ENCODE measurements at places on chromosomes 3 and 15.
A peak's percentile ranks its signal among the peaks of the same experiment; 100 is the strongest.

DNA sequence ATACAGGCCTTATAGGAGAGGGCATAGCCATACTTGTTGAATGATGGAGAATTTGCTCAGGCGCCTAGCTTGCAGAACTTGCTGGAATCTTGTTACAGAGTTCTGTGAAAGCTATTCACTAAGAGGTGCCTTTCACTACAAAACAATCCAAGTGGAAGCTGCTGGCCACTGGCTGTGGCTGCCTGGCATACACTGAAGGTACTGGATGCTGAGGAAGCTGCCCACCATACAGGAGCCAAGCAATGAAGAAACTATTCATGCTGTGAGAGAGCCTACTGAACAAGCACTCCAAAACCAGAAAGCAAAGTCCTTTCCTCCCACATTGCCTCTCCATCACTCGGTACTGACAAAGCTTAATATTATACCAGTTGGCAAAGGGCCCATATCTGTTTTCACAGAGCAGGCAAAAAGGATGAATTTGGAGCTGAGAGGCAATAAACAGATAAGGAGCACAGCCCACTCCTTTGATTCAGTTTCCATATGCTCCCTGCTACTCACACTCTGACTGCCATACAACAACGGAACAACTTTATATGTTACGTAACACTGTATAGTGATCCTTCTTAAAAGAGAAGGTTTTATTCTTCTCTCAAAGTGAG is 192.6 kb upstream of the ALCAM start:
- no peak for DNase-seq

DNA sequence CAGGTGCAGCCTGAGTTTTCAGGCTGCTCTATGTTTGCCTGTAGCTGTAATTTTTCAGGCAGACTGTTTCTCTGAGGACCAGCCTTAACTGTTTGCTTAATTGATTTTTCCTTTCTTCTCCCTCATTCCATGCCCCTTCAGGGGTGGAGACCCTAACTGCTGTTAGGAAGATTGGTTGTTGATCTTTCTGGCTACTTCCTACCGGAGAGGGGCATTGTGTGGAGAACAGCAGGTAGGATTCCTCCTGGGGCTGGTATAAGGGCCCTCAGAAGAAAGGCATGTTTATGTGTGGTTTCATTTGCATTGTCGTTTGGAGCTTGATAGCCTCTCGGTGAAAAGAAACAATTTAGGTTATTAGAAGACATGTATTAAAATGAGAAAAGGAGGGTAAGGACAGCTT is 56.9 kb upstream of the GOLGA6L2 start:
- no peak for DNase-seq

DNA sequence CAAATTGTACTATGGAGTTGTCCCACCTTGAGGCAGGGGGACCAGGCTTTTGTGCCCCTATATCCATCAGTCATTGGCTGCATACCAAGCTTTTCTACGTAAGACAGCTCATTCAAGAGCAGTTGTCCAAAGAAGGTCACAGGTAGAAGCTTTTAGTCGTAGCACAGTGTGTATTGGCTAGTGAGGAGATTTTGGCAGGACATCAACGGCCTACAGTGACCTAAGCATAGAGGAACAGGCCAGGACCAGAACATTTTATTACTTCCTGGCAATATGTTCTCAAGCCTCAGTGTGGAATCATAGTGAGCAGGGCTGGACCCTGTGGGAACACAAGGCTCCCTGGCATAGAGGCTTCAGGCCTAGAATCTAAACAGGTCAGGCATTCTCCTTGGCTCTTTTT is 105.4 kb upstream of the ANKRD28 start:
- DNase-seq: no peak

DNA sequence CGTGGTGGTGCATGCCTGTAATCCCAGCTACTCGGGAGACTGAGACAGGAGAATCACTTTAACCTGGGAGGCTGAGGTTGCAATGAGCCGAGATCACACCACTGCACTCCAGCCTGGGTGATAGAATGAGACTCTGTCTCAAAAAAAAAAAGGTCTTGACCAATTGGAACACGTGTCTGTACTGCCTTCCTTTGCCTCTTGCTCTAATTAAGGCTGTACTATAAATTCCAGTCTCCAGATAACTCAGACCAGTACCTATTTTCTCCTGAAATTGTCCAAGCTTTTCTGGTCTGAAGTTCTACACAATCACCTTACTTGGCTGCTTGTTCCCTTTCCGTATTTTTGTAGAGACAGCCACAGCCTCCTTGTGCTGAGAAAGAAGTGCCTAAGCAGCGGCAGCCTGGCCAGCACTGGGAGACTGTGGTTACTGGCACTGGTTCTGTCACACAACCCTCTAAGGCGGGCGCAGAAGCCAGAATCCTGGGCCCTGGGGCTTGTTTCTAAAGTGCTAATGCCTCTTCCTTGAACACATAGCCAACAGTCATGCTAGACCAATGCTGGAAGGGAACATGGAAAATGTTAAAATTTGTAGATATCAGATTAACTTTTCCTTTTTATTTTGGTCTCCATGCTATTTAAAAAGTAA is 6.2 kb upstream of the CEP70 start:
- DNase-seq: no peak

DNA sequence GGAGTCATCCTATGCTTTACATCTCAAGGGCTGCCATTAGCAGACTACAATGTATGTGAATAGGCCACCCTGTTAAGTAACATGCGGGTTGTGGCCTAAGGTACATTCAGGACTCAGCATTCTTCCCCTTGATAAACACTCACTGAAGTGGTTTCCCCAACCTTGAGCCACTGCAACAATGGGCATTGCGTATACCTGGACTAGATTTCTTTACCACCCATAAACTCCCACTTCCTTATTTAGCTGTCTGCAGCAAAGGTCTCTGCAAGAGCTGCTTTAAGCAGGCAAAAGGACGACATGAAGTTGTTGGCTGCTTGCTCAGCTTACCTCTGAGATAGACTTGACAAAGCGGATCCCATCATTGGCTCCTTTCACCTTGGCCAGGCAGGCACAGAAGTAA is 16.2 kb downstream of the FYCO1 start:
- DNase-seq: no peak

DNA sequence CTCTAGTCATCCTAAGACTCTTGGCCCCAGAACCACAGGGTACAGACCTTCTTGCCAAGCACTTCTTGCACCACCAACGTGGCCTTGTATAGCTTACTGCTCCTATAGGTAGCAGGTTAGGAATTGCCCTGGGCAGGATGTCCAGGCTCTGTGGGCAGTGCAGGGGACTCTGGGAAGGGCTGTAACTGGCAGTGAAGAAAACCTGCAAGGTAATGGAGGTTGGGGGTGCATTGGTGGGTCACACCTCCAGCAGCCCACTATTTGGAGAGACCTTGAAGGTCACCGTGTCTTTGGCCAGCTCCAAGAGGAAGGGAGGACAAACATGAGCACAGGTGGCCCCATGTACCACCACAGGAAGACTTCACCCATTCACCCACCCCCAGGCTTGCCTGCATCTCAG is 21.3 kb upstream of the XYLB start:
- DNase-seq: no peak

DNA sequence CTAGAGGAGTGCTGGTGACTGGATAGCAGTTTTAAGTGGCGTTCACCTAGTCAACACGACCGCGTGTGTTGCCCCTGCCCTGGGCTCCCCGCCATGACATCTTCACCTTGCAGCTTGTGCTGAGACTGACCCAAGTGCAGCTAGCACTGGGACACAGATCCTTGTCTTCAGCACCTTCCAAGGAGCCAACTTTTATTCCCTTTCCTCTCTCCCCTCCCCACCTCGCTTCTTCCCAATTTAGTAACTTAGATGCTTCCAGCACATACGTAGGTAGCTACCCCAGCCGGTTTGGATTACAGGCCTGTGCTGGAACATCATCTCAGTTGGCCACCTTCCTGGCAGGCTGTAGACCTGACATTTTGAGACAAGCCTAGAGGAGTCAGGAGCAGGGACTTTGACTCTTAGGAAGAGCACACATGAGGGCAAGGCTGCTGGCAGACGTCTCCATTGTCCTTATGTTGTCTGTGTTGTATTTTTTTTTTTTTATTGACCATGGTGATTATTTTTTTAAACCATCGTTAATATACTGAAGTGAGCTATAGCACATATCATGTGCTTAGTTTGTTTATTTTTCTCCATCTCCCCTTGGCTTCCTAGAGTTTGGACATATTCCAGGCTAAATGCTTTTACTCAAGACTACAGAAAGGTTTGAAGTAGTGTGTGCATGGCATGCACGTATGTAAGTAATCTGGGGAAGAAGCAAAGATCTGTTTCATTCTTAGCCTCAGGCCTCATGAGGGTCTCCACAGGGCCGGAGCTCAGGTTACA is 61.1 kb downstream of the AAGAB start:
- no peak for DNase-seq

- DNase-seq: no peak
These were observed 176.5 kb upstream of the KCNMB2 start for GRCh38 chr3:178359728-178360127.

GRCh38 chr3:19934098-19934566 is at the start of gene EFHB:
Gene EFHB (minus strand): TSS chr3:19934217. CDS start chr3:19934018, 199 bp downstream.
- no peak for DNase-seq

DNA sequence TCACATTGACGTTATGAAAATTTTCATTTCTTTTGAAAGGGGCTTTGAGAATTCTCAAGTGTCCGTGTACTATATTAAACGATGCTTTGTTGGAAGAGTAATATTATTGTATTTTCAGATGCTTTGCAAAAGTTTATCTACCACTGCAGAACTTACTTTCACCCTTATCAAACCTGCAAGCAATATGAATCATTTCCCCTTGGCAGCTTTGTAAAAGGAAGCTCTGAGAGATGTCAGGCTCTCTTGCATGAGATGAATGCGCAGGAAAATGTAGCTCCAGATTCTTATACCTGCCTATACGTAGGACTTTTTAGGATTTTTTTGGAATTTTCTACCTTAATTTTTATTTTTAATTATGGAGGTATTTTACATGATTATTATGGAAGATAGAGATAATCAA is 34.5 kb downstream of the GPD1L start:
- DNase-seq: peak; percentile 68

DNA sequence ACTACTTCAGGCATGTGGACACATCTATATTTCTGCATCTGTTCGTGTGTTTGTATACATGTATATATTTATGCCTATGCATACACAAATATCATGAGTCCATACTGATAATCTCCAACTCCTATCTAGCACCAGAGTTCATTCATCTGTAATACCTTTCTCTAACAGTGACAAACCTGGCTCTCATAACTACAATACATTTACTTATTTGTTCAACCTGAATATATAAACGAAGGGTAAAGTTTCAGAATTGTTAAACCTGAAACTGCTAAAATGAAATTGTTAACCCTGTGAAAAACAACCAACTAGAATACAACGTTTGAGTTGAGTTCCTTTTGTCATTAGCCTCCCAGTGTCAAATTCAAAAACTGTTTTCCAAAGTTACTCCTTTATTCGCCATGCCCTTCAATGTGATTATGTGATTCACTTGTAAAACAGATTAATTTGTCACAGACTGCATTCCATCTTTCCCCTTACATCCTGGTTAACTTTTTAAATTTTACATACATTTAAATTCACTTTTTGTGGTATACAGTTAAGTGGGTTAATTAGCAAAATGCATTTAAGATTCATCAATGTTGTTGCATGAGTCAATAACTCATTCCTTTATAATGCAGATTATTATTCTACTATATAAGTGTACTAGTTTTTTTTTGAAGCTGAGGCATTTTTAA is 58.5 kb downstream of the PIK3R4 start:
- no peak for DNase-seq

GRCh38 chr15:89802986-89803824 is 11.4 kb downstream of the ANPEP start:
- DNase-seq: no peak

Measured in kidney capillary endothelial cell (primary cell).